ENCODE measurements at places on chromosomes 7 and 10.

- H3K36me3 ChIP-seq, result no peaks in the 10 kb centered on the region
- peaks cover 6% of the 10 kb centered on the region for H3K4me1 ChIP-seq
- H3K27ac ChIP-seq, result no peak overlapping the region
- peaks cover 33% of the 10 kb centered on the region for H3K27me3 ChIP-seq
- DNase-seq, result no peak
Measured at GRCh38 chr7:155603205-155603857, 41.1 kb upstream of the RBM33 start.

DNA sequence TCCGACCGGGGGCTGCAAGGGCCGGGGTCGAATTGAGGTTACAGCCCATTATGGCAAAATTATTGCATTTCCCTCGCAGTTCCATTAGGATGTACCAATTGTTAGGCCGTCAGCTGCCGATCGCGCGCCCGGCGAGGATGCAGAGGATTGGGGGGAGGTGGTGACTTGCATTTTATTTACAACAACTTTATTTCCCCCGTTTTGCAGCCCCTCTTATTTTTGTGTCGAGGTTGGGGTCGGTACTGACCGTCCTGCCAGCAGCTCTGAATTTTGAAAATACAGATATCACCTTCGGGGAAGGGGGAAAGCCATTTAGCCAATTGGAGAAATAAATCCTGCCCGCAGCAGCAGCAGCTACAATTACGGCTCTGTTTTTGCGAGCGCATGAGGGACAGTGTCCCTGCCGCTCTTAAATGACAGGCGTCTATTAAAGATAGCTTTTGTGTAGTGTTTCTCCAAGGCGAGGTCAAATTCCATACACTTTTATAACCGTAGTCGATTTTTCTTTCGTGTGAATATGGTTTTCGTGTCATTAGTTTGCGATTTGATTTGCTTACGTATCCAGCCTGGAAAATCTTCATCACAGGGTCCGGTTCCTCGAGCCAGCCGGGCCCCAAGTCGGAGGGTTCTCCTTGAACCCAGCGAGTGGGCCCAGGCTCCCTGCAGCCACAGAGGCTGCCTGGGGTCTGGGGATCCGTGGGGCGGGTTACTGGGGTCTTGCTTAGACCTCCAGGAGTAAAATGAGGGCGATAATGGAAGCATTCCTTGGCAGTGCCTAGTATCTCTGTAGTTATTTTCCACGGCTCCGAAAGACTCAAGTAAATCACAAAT lies 684 bp upstream of the HOXA5 start:
- peaks cover 47% of the 10 kb centered on the region for H3K27me3 ChIP-seq
- H3K36me3 ChIP-seq, result peaks cover 6% of the 10 kb centered on the region
- DNase-seq, result no peak
- peak overlapping the region; percentile 52 for H3K27ac ChIP-seq

GRCh38 chr10:93245147-93245546 lies 171.5 kb downstream of the CYP26A1 start:
- no peak for DNase-seq
- no peak overlapping the region for H3K4me3 ChIP-seq
- H3K27ac ChIP-seq, result no peak overlapping the region
- H3K27me3 ChIP-seq, result peaks cover 2% of the 10 kb centered on the region
- H3K36me3 ChIP-seq, result no peaks in the 10 kb centered on the region

- H3K36me3 ChIP-seq, result no peaks in the 10 kb centered on the region
- H3K27ac ChIP-seq, result no peak overlapping the region
- peaks cover 3% of the 10 kb centered on the region for H3K27me3 ChIP-seq
- no peak for DNase-seq
- H3K4me1 ChIP-seq, result no peaks in the 10 kb centered on the region
Measured at GRCh38 chr7:71828361-71828760, 583.8 kb downstream of the CALN1 start.

- H3K36me3 ChIP-seq, result no peaks in the 10 kb centered on the region
- no peak overlapping the region for H3K27ac ChIP-seq
- no peak overlapping the region for H3K4me3 ChIP-seq
- no peaks in the 10 kb centered on the region for H3K4me1 ChIP-seq
- no peaks in the 10 kb centered on the region for H3K27me3 ChIP-seq
- DNase-seq, result no peak
Measured at GRCh38 chr10:51894771-51895578, 195.6 kb upstream of the CSTF2T start.

- no peak for DNase-seq
- H3K4me1 ChIP-seq, result peaks cover 6% of the 10 kb centered on the region
- H3K27me3 ChIP-seq, result peaks cover 47% of the 10 kb centered on the region
- peaks cover 2% of the 10 kb centered on the region for H3K36me3 ChIP-seq
- H3K4me3 ChIP-seq, result no peak overlapping the region
Measured at GRCh38 chr7:6242561-6242960, 29.9 kb downstream of the CYTH3 start.

DNA sequence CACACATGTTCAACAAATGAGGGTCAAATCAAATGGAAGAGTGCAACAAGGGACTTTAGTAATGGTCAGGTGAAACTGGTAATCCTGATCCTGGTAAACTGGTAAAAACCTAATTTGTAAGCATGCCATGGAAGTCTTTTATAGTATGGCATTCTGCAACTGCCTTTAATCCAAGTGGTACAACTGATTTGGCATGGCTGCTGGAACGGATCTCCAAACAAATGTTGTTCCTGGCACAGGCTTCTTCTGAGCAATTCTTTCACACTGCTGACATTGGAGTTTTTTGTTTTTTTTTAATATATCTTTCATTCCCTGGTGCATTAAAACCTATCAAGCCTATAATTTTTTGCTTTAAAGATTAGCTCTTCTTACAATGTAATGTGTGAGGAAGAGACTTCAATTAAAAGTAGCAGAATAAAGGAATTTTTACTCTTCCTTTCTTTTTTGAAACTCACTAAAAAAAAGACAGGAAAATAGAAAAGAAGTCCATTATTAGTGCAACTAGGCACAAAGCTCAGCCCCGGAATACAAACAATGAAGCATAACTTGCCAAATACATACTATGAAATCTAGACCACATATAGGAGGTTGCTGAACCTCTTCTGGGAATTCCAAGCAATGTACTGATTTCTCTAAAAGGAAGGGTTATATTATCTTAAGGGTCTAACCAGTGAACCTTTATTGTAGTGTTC lies 79.3 kb upstream of the OIT3 start:
- no peak for DNase-seq
- H3K27me3 ChIP-seq, result no peaks in the 10 kb centered on the region
- H3K4me3 ChIP-seq, result no peak overlapping the region
- H3K4me1 ChIP-seq, result peaks cover 30% of the 10 kb centered on the region
- H3K27ac ChIP-seq, result peak overlapping the region; percentile 22
- peaks cover 4% of the 10 kb centered on the region for H3K36me3 ChIP-seq

- peaks cover 76% of the 10 kb centered on the region for H3K4me1 ChIP-seq
- H3K36me3 ChIP-seq, result peaks cover 3% of the 10 kb centered on the region
- no peak overlapping the region for H3K4me3 ChIP-seq
- no peaks in the 10 kb centered on the region for H3K27me3 ChIP-seq
Measured at GRCh38 chr10:24210501-24210900, 1.6 kb downstream of the KIAA1217 start.

DNA sequence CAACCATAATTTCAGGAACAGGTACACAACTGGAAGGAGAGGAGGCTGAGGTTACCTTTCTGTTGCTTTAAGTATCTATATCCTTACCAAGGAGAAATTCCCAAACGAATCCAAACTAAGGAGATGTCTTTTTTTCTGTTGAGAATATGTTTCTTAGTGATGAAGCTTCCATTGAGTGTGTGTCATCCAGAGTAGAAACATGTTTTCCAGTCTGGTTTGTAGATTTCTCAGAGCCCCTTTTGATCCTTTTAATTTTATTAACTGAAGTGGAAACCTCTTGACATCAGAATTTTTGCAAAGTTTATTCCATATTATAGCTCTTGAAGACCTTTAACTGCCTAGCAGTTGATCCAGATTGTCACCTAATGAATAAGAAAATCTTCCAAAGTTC lies 207.1 kb upstream of the FERD3L start:
- H3K36me3 ChIP-seq, result no peaks in the 10 kb centered on the region
- H3K4me1 ChIP-seq, result peaks cover 12% of the 10 kb centered on the region
- H3K27ac ChIP-seq, result no peak overlapping the region
- DNase-seq, result no peak
- H3K4me3 ChIP-seq, result no peak overlapping the region

DNA sequence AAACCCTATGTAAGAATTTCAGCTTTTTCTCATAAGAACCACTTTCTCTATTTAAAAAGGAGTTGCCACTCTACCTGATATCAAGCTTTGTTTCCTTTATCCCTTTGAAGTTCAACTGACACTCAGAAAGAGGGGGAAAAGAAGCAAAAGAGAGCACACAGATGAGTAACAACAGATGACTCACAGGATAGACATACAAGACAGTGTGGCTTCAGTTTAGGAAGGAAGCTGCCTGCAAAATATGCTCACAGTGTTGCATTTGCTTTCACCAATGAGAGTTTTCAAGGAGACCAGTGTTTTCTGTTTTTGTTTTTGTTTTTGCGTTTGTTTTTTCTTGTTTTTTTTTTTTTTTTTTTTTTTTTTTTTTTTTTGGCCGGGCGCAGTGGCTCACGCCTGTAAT lies 1181.6 kb downstream of the DNAJB9 start:
- no peak overlapping the region for H3K27ac ChIP-seq
- H3K4me3 ChIP-seq, result no peak overlapping the region
- DNase-seq, result no peak

- peak overlapping the region; percentile 99 for H3K27ac ChIP-seq
- H3K4me3 ChIP-seq, result peak overlapping the region; percentile 97
- peaks cover 5% of the 10 kb centered on the region for H3K36me3 ChIP-seq
- H3K27me3 ChIP-seq, result no peaks in the 10 kb centered on the region
Measured at GRCh38 chr10:73744664-73744975, 448 bp downstream of the SEC24C start.

- peaks cover 27% of the 10 kb centered on the region for H3K4me1 ChIP-seq
- no peak overlapping the region for H3K27ac ChIP-seq
- DNase-seq, result no peak
- no peak overlapping the region for H3K4me3 ChIP-seq
- no peaks in the 10 kb centered on the region for H3K27me3 ChIP-seq
- peaks cover 4% of the 10 kb centered on the region for H3K36me3 ChIP-seq
Measured at GRCh38 chr7:116802746-116803152, 59.6 kb upstream of the CAPZA2 start.

DNA sequence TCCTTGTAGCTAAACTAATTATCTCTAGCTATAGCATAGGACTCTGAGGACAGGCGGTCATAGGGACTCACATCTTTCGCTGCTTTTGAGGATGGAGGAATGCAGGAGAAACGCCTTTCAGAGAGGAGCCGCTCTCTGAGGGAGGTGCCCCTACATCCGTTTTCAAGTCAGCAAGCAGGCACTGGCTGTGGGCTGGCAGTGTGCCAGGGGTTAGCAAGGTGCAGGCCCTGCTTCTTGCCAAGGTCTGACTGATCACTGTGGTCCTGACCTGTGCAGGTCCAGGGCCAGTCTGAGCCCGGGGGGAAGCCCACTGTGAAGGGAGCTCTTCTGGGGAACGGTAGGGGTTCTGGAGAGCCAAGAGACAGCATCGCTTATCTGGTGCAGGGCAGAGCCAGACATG lies 89.4 kb downstream of the SH3PXD2A start:
- no peak for DNase-seq
- H3K27ac ChIP-seq, result no peak overlapping the region
- H3K4me3 ChIP-seq, result no peak overlapping the region
- peaks cover 7% of the 10 kb centered on the region for H3K36me3 ChIP-seq

DNA sequence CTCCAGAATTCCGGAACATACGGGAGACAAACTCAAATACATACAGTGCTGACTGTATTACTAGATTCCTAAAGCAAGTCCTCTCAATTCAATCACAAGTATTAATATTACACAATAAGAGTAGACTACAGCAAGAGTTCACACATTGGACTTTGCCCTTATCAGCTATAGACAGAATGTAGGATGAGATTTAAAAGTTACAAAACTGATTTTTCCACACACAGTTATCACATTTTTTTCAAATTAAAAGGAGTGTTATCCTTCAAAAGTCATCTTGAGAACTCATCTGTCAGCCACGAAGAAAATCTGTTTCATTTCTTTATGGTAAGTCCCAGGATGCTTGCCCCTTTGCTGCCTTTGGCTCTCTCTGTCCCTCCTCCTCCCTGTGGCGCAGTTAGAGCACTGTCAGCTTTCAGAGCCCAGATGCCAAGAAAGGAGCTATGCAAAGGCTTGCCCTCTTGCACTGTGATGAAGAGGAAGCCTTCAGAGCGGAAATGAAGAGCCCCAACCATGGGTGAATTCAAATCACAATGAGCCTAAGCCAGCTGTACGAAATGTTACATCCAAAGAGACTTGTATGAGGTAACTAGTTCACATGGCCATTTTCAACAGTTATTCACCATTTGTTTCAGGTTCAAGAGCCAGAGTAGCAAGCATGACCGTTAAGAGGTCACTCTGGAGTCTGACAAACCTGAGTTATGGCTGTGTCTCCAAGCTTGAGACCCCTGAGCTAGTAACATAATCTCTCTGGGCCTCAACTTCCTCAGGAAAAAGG lies 10.7 kb downstream of the NCOA4 start:
- DNase-seq, result no peak
- H3K27me3 ChIP-seq, result no peaks in the 10 kb centered on the region
- no peak overlapping the region for H3K27ac ChIP-seq
- peaks cover 6% of the 10 kb centered on the region for H3K36me3 ChIP-seq

- H3K36me3 ChIP-seq, result peaks cover 30% of the 10 kb centered on the region
- no peaks in the 10 kb centered on the region for H3K27me3 ChIP-seq
- DNase-seq, result no peak
- H3K4me3 ChIP-seq, result no peak overlapping the region
- peaks cover 7% of the 10 kb centered on the region for H3K4me1 ChIP-seq
- H3K27ac ChIP-seq, result no peak overlapping the region
Measured at GRCh38 chr7:43653466-43653865, 70.6 kb downstream of the STK17A start.

DNA sequence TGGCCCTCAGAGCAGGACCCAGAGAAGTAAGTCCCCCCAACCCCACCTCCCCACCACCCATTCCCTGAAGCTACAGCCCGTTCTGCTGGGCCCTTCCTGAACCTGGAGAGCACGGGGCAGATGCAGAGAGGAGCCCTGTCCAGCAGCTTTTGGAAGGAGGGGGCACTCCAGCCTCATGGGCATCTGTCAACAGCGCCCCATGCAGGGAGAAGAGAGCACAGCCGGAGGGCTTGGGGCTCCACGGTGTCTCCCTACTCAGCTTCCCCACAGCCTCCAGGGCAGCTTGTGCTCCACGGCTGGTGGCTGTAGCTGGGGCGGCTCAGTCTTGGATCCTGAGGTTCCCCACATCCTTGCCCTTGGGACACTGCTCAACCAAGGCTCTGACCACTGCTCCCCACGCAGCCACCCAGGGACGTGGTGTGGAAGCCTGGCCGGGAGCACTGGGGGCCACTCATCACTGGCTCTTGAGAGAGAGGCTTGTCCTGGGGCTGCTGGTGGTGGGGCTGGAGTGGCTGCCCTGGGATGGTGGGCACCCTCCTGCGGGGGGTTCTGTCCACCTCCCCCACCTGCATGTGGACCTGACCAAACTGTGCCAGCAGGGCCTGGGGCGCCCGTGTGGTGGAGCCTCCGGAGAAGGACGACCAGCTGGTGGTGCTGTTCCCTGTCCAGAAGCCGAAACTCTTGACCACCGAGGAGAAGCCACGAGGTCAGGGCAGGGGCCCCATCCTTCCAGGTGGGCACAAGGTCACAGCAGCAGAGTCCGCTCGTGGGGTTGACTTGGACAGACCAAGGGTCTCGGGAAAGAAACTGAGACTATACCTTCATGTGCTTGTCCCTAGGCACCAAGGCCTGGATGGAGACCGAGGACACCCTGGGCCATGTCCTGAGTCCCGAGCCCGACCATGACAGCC lies 4.5 kb downstream of the PRAP1 start:
- no peaks in the 10 kb centered on the region for H3K4me1 ChIP-seq
- no peak overlapping the region for H3K4me3 ChIP-seq
- no peak overlapping the region for H3K27ac ChIP-seq
- H3K36me3 ChIP-seq, result no peaks in the 10 kb centered on the region
- no peak for DNase-seq

Data from progenitor cell of endocrine pancreas (in vitro differentiated cells).